ENCODE measurements at places on chromosomes 1 and 21. TPM values are rescaled to one million over a fixed set of nuclear protein-coding genes. Genes with fewer than 3 reads are reported as not detected.

The LRRC39 gene
- not detected for total RNA-seq

The SPRR4 gene
- total RNA-seq, result not detected

The ADGRL2 gene
- 12.2 TPM for total RNA-seq

The DPH2 gene
- 44.1 TPM for total RNA-seq

The SLC25A34 gene
- 0.35 TPM for total RNA-seq

The PLD5 gene
- total RNA-seq, result 0.94 TPM

The RHBDL2 gene
- 2.2 TPM for total RNA-seq

The SPRR2E gene
- not detected for total RNA-seq

The CD2 gene
- total RNA-seq, result not detected

The CHIA gene
- not detected for total RNA-seq

The GRHL3 gene
- total RNA-seq, result 0.53 TPM

The SLC44A3 gene
- total RNA-seq, result 2.1 TPM

The IQCC gene
- 2.3 TPM for total RNA-seq

The TNNI3K gene
- not detected for total RNA-seq

The LCE1F gene
- total RNA-seq, result not detected

The SMIM11 gene
- 16.5 TPM for total RNA-seq

The CA6 gene
- total RNA-seq, result not detected

The OLFM3 gene
- total RNA-seq, result not detected

The EXO1 gene
- 24.6 TPM for total RNA-seq

The FAM177B gene
- total RNA-seq, result not detected

The BLZF1 gene
- 24.6 TPM for total RNA-seq

The RGS16 gene
- 0.15 TPM for total RNA-seq

The ENAH gene
- total RNA-seq, result 77.8 TPM

The PYHIN1 gene
- total RNA-seq, result not detected

The CHAF1B gene
- total RNA-seq, result 11.1 TPM

The S100A12 gene
- total RNA-seq, result not detected

The RTCA gene
- total RNA-seq, result 22.4 TPM

The TIAM1 gene
- total RNA-seq, result 0.66 TPM

The LENEP gene
- total RNA-seq, result not detected

Measured in A549 treated with CpdA at 1 μM for 4 hours (cell line).